Stimulated activated CD4-positive, alpha-beta T cell treated with anti-CD3 and anti-CD28 coated beads, TNF-alpha, amount 100 ng/mL, for 4 hours (primary cell): ENCODE measurements at places on chromosomes 1 and 21.

- DNase-seq: no peak
Observed at GRCh38 chr1:239386453-239387303, at the start of gene CHRM3. Gene CHRM3 (plus strand): TSS chr1:239386568. CDS start chr1:239907452, 520,884 bp downstream.

DNA sequence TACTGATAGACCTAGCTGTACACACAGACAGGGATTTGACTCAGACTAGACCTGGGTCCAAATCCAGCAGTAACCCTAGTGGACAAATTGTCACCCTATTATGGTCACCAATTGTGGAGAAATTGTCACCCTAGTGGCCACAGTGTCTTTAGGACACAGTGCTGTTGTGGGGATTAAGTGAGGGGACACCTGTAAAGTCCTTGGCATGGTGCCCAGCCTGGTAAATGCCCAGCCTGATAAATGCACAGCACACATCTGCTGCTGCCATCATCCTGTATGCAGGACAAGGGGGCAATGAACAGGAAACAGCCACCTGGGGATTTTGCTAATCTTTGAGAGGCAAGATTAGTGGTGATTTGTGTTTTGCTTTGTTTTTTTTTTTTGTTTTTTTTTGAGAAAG is 2.3 kb downstream of the TMEM61 start:
- no peak for DNase-seq

- DNase-seq: no peak
Observed at GRCh38 chr21:27423906-27424595, 457.2 kb upstream of the ADAMTS5 start.

DNA sequence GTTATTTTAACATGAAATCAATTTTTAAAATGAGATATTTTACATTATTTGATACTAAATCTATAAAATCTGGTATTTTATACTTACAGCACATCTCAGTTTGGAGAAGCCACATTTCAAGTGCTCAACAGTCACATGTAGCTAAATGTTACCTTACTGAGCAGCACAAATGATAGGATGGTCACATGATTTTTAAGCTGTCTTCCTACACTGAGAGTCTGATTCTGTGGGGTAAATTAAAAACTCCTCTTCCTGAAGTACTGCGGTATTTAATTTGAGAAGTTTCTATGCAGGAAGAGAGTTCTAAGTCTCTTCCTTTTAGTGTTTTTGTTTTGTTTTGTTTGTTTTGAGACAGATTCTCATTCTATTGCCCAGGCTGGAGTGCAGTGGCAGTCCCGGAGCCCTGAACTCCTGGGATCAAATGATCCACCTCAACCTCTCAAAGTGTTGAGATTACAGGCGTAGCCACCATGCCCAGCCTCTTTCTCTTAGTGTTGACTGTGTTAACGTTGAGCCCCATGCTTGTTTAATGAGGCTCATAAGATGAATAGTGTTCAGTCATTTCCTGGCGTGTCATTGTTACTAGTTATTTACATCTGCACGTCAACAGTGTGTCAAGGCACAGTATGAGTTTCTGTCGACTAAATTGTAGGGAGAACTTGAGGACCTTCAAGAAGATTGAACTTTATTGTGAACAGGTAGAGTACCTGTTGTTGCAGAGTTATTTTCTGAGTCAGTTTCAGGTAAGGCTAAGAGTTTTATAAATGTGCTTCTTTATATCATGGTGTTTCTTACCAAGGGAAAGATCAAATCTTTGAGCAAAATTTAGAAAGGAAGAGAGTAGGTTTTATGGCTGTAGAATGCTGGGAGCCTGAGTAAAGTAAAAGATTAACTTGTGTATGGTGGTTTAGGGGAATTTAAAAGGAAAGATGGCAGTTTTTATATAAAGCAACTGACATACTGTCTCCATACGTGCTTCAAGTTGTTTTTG is 3.3 kb downstream of the CNST start:
- no peak for DNase-seq

- no peak for DNase-seq
Observed at GRCh38 chr1:229003233-229004031, 267.5 kb upstream of the RAB4A start.

DNA sequence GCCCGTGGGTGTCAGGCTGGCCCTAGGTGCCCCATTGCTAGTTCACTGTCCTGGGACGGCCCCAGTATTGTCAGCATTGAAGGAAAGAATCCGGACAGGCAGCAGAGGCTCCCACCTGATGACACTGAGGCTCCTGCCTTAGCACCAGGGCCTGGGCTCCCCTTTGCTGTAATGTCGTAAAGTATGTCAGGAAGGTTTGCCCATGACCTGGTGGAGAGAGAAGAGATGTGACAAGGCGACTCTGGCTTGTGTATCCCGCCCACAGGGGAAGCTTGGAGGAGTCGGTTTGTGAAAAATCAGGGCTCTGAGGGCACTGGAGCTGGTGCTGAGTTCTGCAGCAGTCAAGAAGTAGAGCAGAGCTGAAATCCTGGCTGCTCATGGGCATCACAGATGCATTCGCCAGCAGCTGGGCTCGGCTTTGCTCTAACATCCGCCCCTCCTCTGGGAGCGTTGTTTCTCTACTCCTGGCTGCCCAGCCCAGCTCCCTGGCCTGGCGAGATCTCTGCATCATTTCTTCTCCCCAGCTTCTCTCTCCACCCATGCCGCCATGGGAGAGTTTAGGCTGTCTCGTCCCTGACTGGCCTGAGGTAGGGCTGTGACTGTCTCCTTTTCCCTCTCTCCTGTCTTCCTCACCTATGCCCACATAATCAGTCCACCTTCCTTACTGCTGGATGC is 74.1 kb downstream of the ADARB1 start:
- no peak for DNase-seq

DNA sequence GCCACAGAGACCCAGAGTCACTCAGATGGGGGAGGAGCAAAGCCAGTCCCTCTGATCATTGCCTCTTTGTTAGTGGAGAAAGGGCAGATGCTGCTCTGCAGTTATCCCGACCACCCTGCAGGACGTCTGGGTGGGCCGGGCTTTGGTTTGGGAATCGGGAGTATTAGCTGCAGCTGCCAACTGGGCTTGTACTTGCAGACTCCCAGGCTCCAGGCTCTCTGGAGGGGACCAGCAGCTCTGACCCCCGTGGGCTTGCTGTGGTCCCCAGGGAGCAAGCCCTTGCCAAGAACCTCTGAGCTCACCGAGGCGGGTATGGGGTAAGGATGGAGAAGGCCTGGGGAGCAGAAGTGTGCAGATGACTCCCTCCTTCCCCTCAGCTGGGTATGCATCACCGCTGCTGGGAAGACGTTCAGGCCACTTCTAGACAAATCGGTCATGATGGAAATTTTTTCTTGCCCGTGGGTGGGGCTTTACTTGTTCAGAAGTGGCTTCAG is 21.6 kb downstream of the MAPKAPK2 start:
- DNase-seq: peak; percentile 32

DNA sequence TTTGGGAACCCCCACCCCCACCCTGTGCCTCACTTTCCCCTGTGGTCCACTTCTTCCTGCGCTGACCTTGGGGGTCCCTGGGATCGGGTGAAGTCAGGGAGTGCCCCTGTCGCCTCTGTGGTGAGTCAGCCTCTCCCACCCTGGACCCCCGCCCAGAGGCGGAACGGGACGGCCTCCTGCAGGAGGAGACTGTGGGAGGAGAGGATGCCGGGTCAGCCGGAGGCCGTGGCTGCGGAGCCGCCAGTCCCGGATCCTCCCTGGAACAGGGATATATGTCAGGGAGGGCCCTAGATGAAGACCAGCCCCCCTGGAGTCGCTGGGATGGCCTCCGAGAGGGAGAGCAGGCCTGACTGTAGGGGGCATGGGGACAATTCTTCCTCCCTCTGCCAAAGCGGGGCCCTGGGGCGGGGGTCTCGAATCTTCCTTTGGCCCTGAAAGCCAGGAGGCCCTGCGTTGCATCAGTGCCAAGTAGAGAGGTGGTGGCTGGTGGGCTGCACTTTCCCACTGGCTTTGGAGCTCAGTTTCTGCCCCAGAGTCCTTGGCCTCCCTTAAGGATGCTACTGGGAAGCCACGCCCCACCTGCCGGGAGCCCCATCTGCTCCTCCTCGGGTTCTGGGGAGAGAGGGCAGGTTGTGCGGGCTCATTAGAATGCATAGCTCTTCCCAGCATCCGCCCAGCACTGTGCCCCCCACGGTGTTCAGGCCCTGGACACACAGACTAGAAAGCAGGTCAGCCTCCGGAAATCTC is 930 bp downstream of the ARHGEF10L start:
- DNase-seq: no peak

GRCh38 chr1:12177156-12177998 is 10.6 kb downstream of the TNFRSF1B start:
- DNase-seq: no peak

DNA sequence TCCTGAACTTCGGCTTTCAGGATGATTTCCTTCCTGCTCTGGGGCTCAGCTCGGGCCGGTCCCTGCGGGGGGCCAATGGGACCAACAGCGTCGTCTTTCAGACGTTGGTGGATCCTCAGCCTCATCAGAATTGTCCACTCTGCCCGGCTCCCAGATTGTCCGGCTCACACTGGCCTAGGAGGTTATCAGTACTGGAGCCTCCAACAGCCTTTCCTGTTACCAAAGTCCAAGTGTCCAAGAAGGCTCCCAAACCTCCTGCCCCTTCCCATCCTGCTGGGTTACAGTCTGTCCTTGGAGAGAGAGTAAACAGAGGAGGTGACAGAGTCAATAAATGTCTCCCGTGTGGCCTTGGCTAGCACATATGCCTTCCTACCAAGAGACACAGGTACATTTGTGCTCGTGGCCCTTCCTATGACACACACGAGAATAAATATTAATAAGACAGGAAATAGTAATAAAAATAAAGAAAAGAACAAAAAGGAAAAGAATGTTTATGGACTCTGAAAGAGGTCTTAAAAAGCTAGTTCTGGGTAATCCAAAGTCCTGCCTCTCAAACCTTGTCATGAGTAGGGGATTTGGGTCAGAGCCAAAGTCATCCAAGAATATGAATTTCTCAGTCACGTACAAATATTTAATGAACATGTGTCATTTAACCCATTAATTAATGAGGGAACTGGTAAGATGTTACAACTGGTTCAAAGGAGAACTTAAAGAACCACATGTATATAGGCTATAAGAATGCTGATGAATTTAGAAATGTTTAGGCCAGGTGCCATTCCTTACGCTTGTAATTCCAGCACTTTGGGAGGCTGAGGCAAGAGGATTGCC is 80.8 kb upstream of the SLC2A1 start:
- DNase-seq: no peak

- no peak for DNase-seq
Observed at GRCh38 chr1:104380003-104380402, 630.3 kb downstream of the AMY1C start.

DNA sequence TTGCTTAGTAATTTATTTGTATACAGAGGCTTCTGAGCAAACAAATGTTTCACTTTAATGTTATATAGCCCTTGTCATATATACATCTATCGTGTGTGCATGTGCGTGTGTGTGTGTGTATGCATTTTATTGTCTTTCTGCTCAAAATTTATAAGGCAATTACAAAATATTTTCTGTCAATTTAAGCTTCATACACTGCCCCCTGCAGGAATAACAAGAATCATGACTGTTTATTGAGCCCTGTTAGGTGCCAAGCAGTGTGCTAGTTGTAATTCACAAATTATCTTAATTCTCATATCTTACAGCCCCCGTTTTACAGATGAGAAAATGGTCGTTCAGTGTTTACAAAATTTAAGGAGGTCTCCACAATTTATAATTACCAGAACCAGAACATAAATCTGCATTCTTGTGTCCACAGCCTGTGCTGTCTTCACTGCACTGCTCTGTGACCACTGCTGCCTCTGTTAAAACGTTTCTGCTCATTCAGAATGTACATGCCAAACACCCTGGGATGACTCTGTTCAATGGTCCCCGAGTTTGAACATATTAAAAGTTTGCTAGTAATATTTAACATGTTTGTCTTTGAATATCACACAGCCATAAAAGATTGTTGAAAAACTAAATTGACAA is 181.3 kb downstream of the ATP6V1G3 start:
- DNase-seq: no peak

DNA sequence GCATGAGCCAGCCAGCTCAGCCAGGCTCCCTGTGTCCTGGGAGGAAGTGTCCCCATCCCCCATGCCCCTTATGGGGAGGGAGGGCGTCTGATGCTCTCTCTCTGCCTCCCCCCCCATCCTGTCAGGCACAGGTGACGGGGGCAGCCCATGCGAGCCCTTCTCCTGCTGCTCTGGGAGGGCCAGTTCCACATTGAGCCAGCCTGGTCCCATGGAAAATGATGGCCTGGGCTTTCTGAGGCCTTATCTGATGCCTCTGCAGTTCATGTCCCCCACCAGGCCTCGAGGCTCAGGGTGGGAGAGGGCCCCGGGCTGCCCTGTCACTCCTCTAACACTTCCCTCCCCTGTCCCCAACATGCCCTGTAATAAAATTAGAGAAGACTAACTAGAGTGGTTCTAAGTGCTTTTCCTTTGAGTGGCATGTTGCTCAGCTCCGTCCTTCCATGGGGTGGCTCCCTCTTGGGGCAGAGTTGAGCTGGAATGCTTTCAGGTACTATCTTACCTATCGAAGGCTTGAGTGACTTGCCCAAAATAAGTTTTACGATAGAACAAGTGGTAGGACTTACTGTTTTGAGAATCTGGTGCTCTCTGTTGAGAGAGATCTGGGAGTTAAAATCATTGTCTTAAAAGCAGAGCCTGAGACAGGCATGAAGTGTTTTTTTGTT is 1.8 kb upstream of the MTFR1L start:
- no peak for DNase-seq

GRCh38 chr1:219784660-219785381 is 143.5 kb downstream of the SLC30A10 start:
- DNase-seq: no peak

GRCh38 chr1:212108981-212109380 is 73.4 kb downstream of the DTL start:
- DNase-seq: no peak

GRCh38 chr1:25990702-25991395 is 7.0 kb downstream of the PAFAH2 start:
- peak; percentile 13 for DNase-seq

GRCh38 chr1:152034654-152035538 is 1.9 kb downstream of the S100A11 start:
- peak; percentile 33 for DNase-seq

DNA sequence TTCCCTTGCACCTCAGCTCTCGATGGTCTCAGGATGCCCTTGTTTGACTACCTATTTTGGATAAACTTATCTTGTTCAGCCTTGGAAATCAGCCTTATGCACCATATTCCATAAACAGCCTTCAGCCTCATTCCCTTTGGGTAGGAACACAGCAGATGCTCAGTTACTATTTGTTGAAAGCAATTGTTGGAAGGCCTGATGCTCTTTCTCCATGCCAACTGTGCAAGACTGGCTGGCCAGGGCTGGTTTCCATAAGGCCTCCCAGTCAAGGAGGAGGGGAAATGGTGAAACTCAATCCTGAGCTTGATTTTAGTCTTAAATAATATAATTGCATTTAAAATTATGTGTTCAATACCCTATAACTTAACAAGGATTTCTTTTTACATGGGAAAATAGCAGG is 121.1 kb upstream of the DEPDC1 start:
- DNase-seq: no peak

- DNase-seq: no peak
Observed at GRCh38 chr1:231612393-231613089, 14.0 kb upstream of the DISC1 start.
